ENCODE measurements at places on chromosomes 3 and 15.

- DNase-seq, result no peak
These were observed 22.4 kb downstream of the IGDCC3 start for GRCh38 chr15:65355173-65355987.

GRCh38 chr3:16372362-16373292 is 107.6 kb downstream of the OXNAD1 start:
- DNase-seq, result peak; percentile 95

DNA sequence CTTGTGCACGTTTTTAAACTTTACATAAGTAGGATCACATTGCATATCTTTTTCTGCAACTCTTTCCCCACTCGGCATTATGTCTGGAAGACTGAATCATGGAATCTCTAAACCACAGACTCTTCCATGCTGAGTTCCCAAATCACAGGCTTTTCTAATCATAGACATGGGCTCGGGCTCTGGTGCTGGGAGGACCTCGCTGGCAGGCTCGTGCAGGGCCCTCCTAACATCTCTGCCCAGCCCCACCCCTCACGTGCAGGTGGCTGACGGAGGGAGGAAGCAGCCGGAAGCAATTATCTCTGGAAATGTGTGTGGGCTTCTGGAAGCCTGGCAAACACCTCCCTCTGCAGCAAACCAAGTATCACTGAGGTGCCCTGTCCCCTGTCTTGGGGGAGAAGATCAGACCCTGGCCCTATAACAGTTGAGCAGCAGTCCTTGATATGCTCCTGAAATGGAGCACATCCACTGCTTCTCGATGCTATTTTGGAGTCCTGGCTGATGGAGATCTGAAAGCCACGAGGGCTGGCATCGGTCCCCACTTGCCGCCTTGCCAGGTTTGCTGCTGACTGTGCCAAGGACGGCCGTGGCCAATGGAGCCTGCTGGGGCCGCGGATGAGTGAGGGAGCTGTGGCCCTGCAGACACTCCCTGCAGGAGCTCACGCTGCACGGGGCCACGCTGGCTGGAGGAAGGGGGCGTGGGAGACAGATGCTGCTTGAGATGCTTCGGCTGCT is 4.4 kb upstream of the IQSEC1 start:
- no peak for DNase-seq

DNA sequence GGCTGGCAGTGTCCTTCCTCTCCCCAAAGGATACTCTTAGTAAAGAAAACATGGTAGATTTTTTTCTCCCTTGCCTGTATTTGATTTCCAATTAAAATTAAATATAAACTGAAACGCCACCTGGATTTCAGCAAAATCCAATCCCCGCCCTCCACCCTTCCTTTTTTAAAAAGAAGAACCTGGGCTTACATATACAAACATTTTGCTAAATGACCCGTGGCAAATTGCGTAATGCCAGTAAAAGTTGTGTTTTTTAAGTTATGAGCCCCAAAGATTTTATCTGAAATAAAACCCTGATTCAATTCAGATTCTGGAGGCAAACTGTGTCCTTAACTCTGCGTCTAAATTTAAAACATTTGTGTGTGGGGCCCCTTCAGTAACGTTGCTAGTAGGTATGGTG is 403.0 kb downstream of the FOXP1 start:
- DNase-seq, result peak; percentile 30

GRCh38 chr3:62192891-62193290 is 180.5 kb downstream of the FEZF2 start:
- no peak for DNase-seq

DNA sequence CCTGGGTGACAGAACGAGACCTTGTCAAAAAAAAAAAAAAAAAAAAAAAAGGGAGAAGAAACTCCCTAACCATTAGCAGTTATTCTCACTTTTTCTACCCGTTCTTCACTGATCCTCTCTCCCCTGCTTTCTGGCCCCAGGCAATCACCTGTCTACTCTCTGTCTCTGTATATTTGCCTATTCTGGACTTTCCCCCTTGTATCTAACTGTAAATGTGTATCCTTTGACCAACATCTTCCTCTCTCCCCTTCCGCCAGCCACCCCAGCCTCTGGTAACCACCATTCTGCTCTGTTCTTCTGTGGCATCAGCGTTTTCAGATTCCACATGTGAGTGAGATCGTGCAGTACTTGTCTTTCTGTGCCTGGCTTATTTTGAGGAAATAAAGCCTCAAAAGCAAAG is 6.9 kb downstream of the CYFIP1 start:
- peak; percentile 69 for DNase-seq

- DNase-seq, result no peak
These were observed 39.2 kb upstream of the VPS8 start for GRCh38 chr3:184772667-184773272.

DNA sequence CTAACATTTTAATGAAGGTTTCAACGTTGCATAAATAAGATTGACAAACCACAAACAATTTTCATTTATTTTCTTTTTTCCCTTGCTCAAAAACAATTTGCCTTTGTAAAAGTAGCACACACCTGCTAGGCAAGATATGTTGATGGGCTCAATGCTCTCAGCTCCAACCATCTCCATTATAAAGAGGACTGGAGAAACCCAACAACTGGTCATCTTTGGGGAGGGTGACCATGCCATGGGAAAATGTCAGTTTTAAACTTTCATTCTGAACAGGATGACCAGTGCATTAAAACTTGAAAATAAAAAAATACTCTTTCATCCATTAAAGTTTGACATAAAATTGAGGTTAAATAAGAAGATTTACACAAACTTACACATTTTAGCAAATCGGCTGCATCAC is 183.7 kb downstream of the CFAP20DC start:
- DNase-seq, result no peak

DNA sequence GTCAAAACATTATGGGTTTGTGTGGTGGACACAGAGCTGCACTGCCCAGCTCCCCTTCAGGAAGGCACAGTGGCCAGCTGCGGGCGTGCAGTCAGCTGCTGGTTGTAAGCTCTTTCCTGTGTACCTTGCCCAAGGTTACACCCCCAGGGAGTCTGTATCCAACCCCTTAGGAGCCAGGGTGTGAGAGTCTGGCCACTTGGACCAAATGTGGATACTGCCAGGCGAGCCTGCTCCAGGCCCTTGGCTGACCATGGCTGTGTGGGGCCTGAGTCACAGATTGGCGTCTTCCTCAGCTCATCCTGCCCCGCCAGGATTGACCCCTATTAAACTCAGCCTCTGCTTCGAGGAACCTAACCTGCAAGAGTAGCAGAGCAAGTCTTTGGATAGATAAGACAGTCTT is 56.9 kb downstream of the ABHD5 start:
- DNase-seq, result no peak

DNA sequence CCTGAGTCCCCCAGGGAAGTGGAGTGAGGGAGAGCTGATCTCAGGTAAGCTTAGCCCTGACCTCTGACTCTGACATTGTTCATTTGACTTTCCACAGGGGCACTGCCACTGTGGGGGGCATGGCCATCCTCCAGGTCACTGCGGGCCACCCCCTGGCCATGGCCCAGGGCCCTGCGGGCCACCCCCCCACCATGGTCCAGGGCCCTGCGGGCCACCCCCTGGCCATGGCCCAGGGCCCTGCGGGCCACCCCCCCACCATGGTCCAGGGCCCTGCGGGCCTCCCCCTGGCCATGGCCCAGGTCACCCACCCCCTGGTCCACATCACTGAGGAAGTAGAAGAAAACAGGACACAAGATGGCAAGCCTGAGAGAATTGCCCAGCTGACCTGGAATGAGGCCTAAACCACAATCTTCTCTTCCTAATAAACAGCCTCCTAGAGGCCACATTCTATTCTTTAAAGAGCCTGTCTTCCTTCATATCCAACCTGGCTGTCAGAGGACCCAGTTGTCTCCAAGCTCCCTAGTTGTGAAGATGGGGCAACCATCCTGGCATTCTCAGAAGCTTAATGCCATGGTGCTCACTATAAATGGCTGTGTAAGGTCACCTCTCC is 1.9 kb upstream of the DISP2 start:
- no peak for DNase-seq

- no peak for DNase-seq
These were observed 260.6 kb downstream of the ARRDC4 start for GRCh38 chr15:98221144-98221543.

GRCh38 chr3:113193719-113194118 is 17.6 kb upstream of the BOC start:
- no peak for DNase-seq

DNA sequence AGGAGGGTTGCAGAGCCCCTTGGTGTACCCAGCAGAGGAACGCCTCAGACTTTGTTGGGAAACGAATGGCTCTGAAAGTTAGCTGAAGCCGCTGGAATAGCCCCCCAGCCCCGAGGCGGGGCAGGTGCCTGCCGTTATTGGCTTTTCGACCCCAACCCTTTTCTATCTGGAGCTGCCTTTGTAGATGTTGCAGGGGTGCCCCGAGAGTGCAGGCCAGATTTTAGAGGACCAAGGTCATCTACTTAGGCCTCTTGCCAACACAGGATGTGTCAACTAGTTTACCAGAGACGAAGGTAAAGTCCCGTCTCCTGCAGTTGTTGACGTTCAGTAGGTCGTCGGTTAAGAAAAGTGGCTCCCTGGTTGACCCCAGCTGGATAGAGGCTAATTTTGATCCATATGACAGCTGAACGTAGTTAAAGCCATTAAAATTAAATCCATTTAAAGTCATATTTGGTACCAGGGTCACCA is 579 bp upstream of the UBE3A start:
- no peak for DNase-seq

DNA sequence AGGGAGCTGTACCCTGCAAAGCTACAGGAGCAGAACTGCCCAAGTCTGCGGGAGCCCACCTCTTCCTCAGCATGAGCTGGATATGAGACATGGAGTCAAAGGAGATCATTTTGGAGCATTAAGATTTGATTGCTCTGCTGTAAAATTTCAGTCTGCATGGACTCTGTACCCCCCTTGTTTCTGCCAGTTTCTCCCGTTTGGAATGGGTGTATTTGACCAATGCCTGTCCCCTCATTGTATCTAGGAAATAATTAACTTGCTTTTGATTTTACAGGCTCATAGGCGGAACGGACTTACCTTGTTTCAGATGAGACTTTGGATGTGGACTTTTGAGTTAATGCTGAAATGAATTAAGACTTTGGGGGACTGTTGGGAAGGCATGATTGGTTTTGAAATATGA is 18.3 kb downstream of the RNF13 start:
- DNase-seq, result no peak

DNA sequence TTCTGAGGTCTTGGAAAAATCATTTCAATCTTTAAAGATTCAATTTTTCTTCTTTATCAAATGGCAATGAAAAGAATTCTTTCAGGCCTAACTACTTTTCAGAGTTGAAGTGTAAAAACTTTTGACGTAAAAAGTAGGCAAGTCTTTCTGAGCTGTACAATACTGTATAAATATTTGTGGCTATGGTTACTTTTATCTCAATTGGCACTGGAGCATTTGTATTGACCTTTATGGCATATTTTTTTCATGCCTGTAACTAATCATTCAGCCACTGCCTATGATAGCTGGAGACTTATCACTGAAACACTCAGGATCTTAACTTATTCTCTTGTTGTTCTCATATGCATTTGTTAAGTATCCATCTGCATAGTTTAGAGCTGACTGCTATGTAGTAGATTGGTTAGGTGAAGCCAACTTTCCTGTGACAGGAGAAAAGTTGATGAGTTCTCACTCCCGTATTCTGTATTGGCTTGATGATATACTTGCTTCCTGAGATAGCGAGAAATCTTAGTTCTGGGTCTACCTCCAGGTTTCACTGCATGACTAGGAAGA is 290.4 kb upstream of the TBL1XR1 start:
- DNase-seq, result no peak

GRCh38 chr3:97910931-97911351 is 61.3 kb downstream of the RIOX2 start:
- DNase-seq, result peak; percentile 30

DNA sequence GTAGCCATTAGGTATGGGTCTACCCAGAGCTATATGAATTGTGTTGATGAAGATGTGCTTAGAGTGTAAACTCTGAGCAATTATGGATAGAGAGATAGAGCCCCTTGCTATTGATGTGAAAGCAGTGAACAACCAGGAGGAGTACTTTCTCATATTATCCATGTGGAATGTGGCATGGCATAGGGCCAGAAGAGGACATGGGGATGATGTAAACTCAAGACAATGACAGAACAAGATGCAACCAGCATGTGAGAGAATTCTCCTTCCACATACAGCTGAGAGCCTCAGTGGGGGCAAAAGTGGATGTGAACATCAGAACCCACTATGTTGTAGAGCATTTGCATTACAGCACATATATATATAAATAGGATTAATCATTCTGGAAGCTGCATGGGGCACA is 36.4 kb upstream of the BNC1 start:
- no peak for DNase-seq

GRCh38 chr15:49168016-49168415 is 2.0 kb upstream of the GALK2 start:
- no peak for DNase-seq

DNA sequence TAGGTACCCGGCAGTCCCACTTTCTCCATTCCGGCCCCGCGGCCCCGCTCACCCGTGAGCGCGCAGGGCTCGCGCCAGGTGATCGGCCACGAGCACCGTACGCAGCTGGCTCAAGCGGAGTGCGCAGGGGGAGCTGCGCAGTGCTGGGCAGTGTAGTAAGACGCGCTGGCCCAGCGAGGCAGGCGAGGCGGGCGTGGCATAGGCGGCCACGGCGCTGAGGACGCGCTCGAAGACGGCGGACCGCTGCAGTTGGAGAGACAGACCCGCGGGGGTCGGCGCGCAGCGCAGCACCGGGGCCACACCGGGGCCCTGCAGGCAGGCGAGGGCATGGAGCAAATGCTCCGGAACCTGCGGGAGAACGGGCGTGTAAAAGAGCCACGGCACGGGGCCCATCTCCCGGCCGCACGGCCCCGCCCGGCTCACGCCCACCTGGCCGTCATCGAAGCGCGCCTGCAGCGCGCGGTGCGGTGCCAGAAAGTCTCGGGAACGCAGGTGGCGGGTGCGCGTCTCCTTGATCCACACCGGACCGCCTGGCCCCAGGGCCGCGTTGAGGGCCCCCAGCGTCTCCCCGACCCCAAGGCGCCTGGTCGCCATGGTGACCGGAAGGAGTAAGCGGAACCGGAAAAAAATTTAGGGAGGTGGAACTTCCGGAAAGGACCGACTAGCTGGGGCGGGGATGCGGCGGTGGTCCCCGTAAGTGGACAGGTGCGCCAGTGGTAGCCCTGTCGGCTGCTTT is at the start of gene DALRD3:
DALRD3 (minus strand) TSS at position 610 of the 736 bp plus-strand sequence; CDS start at position 594, 16 bp downstream.
- peak; percentile 47 for DNase-seq

DNA sequence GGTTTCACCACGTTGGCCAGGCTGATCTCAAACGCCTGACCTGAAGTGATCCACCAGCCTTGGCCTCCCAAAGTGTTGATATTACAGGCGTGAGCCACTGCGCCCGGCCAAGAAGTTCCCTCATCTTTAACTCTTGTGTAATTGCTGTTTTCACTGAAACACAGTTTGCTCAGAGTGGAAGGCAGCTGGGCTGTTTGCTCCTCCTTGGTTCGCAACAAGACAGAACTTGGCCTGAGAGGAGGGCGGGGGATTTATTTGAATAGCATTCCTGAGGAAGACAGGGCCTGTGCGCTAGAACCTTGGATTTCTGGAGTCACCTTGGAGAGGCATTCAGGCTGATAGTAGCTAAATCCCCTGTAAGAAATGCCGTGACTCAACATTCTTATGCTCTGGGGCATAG is 226.7 kb upstream of the MCTP2 start:
- no peak for DNase-seq

Data from suppressor macrophage treated with lipopolysaccharide for 1 hour (primary cell).